ENCODE measurements at places on chromosomes 12 and 14.
A peak's percentile ranks its signal among the peaks of the same experiment; 100 is the strongest.

GRCh38 chr12:122031342-122032216 lies 9.9 kb downstream of the BCL7A start:
- DNase-seq = peak; percentile 33

DNA sequence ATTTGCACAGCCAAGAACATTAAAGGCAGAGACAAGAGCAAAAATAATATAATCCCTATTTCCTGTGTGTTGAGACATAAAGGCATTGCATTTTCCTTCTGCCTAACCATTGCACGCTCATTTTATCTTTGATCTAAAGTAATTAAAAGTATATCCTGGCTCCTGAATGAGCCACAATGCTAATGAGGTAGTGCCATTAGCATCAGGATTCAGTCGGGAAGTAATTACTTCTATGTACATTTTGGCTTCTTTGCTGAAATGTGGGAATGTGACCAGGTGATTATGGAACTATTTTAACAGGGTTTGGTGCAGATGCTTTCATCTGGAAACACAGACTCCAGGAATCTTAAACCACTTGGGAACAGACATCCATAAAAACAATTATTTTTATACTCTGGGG lies 77.4 kb downstream of the TMTC1 start:
- DNase-seq = no peak

DNA sequence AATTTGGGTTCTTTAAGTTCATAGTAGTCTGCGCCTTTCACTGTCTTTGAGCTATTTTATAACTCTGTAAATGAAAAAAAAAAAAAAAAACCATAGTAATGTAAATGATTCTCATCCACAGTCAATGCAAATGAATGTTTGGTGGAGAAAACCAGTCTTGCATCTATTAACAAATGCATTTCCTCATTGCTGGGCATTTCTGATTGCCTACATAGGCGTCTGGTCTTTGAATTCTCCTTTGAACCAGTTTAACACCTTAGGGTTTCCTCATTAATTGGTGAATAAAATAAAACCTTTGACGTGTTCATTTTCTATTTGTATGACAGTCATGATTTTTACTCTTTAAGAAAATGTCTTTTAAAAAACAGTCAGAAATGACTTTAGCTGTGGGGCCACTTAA lies 114.8 kb downstream of the C12orf75 start:
- DNase-seq = no peak

GRCh38 chr12:7959278-7959677 lies 23.3 kb upstream of the SLC2A3 start:
- no peak for DNase-seq

DNA sequence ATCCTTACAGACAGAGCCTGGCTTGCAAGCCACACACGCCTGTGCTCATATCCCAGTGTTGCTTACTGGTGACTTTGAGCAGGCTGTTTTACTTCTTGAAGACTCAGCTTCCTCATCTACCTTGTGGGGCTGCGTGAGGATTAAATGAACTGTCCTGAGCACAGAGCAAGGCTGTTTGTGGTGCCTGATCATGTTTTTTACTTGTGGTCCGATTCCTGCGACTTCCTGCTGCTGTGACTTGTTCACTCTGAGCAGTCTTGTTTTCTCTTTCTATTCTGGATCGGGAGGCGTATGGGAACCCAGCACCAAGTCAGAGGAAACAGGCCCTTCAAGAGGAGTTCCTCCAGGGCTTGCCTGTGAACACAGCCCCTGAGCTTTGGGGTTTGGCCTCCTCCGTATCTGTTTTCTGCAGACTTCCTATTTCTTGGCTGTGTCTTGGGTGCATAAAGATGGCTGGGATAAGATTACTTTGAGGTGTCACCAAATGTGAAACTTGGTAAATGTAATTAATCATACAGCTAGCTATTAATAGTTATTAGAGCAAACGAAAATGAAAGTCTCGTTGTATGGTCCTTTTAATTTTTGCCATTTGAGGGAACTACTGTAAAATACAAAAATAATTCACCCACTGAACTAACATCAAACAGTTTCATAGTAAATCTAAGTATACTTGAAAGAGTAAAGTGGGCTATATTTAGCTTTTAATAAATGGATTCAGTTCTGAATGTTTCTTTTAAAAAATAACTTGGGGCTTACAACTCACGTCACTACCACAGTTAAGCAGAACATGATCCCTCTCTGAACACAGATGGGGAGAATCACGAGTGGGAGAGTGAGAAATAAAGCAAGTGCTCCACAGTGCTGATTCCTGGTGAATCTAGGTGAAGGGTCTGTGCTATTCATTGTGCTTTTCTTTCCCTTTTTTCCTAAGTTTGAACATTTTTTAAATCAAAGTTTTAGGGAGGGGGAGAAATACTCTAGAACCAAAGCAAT lies 251.5 kb downstream of the FOXN3 start:
- DNase-seq = no peak

DNA sequence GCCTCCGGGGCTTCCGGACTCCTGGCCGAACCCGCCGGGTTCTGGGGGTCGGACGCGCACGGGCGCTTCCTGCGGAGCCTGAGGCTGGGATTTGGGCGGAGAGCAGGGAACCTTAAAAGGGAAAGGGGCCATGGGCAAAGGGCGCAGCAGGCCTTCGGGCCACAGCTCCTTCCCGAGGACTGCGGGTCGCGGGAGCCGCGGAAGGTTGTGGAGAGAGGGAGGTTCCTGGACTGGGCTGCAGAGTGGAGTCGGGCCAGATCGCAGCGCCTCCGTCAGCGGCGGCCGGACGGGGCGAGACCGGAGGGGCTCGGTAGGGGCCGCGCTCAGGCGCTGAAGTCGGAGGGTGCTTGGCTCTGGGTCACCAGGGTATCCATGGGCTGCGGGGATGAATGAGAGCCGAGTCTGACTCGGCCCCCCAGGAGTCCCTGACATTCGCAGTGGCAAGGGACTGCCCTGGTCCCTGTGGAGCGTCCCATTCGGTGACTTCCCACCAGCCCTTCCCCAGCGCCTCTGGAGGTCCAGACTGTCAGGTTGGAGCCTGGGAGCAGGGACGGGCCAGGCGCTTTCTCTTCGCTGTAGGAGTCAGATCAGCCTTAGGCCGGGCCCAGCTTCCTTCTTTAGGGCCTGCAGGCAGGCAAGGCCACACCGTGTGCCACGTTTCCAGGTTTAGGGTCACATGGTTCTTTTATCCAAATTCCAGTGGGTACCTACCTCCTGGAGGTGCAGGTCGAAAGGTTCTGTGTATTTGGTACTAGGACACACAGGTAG lies 938 bp upstream of the SLC25A29 start:
- DNase-seq = no peak

DNA sequence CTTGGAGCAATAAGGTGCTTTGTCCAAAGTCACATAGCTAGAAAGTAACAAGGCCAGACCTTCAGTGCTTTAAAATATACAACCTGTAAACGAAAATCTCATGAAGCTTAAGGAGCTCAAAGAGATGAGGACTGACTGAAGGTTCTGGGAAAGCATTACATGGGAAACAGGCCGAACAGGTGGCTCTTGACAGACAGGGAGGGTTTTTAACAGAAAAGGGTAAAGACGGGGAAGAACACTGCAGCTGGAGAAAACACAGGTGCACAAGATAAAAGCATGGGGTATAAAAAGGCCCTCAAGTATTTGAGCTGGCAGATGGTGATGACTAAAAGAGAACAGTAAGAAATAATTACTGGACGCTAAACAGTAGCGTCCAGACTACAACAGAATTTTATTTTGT lies 257.2 kb downstream of the NELL2 start:
- DNase-seq = no peak

DNA sequence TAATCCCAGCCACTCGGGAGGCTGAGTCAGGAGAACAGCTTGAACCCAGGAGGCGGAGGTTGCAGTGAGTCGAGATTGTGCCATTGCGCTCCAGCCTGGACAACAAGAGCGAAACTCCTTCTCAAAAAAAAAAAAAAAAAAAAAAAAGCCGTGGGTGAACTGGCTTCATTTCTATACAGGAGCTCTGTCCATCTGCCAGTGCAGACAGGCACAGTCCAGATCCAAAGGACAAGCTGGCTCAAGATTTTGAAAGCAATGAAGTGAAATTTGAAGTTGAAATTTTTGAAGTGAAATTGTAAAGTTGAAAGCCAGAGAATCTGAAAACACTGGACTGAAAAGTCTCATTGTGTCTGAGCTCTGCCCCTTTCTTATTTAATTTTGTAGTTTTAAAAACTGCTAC lies 134.7 kb downstream of the CALM1 start:
- DNase-seq = no peak

DNA sequence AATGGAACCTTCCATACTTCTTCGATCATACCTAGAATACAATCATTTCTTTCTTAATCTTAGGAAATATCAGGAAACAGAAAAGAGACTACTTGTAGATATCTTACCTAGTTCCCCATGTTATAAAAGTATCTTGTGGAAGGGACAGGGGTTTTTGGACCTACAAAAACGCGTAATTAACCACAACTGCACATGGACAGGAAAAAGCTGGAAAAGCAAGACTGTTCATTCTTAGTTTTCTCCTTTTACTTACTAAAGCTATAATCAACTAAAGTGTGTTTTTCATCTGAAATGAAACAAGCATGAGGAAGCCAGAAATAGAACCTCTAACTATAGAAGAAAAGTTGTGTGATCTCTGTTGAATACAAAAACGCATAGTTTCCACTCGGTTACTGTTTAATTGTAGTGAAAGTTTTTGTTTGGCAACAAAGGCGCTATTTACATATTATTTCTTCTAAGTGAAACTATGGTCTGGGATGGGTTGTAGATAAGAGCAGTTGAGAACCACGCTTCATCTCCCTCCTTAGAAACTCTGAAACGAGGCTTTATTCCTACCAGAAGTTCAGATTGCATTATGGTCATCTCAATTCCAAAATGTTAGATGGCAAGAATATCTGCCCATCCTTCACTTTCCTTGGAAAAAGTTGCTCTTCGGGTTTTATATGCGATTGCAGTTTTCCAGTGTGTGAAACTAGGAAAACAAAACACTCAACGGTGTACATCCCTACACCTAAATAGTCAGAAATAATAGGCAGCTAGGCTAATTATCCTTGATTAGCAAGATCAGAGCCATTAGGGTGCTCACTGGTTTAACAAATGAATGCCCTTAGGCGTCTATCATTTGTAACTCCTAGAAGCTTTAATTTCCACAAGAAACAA lies 1.1 kb downstream of the BCAT1 start:
- DNase-seq = no peak

- no peak for DNase-seq
Observed at GRCh38 chr12:114729731-114730130, 45.8 kb upstream of the TBX3 start.

DNA sequence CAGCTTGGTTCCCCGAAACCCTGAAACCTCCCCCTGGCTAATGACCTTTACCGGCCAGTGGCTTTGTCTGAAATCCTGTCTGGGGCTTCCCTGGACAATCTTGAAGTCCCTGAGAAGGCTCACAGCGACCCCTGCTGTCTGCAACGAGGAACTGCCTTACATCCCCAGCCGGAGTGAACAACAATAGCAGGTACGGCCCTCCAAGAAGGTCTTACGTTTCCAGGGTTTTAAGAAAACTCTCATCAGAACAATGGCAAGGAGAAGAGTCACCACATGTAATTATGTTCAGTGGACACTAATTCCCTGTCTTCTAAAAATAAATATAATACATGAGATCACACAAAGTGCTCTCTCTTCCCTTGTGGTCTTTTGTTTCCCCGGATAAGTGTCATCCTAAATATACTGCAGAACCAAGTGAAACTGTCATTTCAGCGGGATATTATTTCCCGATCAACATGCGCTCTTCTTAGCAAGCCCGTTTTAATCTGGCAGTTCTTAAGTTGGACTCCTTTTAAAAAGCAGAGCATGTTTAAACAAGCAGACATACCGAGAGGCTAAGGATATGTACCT lies 53.3 kb downstream of the RBM19 start:
- peak; percentile 11 for DNase-seq

- peak; percentile 32 for DNase-seq
Observed at GRCh38 chr12:8890313-8891085, 23.8 kb upstream of the PHC1 start.

GRCh38 chr12:122523846-122524718 lies 2.7 kb downstream of the RSRC2 start:
- DNase-seq = no peak

DNA sequence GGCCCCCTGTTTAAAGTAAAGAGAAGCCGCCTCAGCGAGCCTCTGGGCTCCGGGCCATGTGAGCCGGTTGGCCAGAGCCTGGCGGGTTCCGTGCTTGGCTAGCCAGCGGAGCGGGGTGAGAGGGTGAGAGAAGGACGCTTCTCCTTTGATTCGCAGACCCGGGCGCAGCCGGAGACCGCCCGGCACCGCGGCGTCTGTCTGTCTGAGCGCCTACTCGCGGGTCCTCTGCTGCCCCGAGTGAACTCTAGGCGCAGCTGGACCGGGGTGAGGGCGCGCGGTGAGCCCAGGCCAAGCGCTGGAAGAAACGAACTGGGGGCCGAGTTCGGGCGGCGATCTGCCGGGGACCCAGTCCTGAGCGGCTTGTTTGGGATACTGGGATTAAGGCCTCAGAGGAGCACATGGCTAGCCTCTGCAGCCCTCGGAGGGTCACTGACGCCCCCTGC lies 41.4 kb upstream of the TBX5 start:
- DNase-seq = no peak

- no peak for DNase-seq
Observed at GRCh38 chr12:41697161-41697560, 447.5 kb downstream of the GXYLT1 start.

DNA sequence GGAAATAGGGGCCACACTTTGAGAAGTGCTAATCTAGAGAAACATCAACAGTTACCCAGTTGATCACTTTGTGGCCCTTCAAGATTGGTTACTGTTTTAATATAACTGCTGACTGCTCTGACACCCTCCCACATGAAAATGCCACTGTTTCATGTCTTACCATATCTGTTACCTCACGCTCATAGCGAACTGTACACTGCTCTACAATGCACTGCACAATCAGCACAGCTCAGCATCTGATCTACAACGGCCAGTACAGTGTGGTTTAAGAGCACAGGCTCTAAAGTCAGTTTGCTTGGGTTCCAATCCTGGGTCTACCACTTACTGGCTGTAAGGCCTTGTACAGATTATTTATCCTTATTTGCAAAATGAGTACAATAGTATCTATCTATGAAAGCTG lies 39.1 kb downstream of the SPPL3 start:
- DNase-seq = no peak

- DNase-seq = no peak
Observed at GRCh38 chr12:113889891-113890581, 76.1 kb downstream of the RBM19 start.

DNA sequence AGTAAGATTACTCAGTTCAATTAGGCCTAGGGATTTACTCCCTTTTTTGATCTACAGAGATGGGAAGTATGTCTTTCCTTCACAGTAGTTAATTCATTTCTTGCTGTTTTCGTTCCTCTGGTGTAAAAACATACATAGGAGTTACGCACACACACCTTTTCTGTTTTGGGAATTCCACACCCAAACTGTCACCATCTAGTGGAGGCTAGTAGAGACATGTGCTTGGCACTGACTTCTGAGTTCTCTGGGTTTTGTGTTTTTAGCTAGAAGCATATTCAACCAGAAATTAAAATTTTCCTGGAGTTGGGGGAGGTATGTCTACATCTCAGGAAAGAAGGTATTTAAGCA lies 1.4 kb downstream of the SUSD6 start:
- DNase-seq = no peak

GRCh38 chr12:58884916-58885315 lies 35.4 kb downstream of the LRIG3 start:
- no peak for DNase-seq

- DNase-seq = no peak
Observed at GRCh38 chr12:95073698-95074520, 491 bp upstream of the NR2C1 start.
